ENCODE measurements at places on chromosomes 11 and 22.

DNA sequence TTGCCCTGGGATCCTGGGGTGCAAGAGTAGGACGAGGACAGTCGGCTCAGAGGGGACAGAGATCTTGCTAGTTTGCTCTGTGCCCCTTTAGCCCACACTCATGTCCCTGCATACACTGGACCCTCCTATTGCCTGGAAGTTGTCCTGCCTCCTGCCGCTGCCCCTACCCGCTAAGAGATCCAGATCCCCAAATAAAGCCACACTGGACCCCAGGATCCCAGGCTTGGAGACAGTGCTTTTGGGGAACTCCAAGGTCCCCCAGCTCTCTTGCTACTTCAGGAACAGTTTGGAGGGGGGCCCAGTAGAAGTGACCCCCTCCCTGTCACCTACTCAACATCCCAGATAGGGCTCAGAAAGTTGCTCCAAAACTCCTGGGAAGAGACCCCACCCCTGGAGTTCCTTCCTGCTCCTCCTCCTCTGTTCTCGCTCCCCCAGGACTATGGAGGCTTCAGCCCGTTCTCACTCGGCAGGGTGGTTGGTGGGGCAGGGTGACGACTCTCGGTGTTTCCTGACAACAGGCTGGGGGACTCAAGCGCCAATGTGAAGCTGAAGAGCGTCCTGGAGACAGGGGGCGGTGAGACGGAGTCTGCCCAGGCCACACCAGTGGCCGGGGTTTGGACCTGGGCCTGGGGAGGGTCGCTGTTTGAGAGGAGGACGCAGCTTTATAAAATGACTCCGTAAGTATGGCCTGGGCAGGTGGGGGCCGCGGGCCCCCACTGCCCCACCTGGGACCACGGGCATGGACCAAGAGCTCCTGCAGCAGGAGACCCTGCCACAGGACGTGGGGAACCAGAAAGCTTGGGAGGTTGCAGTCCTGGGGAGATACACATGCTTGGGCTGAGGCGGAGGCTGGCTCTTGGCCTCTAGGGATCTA lies 19.2 kb upstream of the TUB start:
- no peak for DNase-seq

DNA sequence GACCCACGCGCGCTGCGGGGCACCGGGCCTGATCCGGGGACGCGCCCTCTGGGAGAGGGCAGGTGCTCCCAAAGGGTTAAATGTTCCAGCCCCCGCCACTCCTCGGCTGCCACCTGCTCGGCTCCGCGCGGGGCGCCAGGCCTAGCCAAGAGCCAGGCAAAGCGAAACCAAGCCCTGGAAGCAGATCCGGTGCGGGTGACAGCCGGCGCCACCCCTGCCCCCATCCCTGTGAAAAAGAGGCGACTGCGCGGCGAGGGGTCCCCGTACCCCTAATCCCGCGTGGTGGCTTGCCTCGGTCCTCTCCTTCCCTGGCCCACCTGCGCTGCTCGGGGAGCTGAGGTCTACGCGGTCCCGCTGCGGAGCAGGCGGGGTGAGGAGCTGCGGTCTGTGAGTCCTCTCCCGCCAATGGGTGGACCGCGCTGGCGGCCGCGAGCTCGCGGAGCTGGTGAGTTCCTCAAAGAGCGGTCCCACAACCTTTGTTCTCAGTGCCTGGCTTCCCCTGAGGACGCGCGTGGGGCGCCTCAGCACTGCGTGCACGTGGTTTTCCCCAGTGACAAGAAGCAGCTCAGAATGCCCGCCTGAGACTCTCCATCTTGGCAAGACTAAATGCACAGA lies at the start of gene ME3:
TSS of gene ME3 (minus strand) at position 610 of the 615 bp plus-strand sequence.
- peak; percentile 74 for DNase-seq

DNA sequence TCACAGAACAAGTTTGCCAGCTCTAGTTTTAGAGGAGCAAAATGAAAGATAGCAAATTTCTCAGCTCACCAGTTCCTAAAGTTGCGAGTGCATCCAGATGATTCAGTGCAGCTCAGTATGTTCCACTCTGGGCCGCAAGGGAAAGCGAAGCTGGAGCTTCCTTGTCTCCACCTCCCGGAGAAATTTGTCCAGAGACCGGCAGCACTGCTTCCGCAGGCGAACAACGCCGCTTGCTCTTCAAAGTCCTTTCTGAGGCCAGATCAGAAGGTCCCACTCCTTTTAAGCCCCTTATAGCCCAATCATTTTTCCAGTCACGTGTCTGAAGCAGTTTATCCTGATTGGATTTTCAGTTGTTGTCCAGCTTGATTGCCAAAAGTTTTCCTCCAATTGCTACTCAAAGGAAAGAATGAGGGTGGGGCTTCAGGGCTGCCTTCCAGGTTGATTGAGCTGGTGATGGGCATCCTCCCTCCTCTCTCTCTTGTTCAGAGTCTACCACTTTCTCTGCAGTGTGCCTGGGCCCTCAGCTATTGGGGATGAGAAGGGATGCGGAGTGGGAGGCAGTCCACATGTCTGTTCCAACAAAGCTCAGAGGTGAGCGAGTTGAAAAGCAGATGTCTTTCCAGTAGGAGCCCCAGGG lies at the start of gene ZNF280A:
TSS of gene ZNF280A (minus strand) at position 251 of the 637 bp plus-strand sequence. CDS start 4,640 bp downstream, outside the sequence.
- DNase-seq = no peak

DNA sequence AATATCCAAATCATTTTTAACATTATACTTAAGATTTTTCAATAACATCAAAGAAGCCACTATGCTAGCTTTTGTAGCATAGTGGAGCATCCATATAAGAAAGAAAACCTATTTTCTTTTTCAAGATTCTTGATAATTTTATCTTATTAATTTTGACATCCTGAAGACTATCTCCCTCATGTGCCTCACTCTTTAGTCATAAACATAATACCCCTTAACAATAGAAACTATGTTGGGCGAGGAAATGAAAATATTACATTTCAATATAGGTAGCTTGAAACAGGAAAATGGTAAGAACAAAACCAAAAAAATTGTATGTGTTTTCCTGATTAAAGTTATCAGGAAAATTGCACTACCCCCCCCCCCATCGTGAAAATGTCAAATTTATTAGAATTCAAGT lies 40.1 kb downstream of the ELMOD1 start:
- DNase-seq = no peak

GRCh38 chr11:10414181-10414580 lies 40.9 kb upstream of the AMPD3 start:
- no peak for DNase-seq

GRCh38 chr11:5700421-5701054 lies 10.9 kb downstream of the TRIM22 start:
- DNase-seq = no peak

- no peak for DNase-seq
Measured at GRCh38 chr22:19625331-19626041, 88.8 kb upstream of the SEPTIN5 start.

DNA sequence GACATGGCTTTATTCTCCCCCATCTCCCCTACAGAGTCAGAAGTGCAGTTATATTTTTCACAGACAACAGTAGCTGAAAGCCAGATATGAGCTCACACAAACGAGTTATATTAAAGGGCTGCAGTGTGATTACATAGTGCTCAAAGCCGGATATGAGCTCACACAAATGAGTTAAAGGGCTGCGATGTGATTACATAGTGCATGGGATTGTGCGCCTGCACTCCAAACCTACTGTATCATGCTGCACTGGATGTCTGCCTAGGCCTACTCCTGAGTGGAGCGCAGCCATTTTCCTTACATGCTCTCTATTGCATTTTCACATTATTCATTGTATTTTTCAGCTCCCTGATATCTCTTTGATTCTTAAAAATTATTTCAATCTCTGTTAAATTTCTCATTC lies 414.6 kb upstream of the LARGE1 start:
- DNase-seq = no peak

DNA sequence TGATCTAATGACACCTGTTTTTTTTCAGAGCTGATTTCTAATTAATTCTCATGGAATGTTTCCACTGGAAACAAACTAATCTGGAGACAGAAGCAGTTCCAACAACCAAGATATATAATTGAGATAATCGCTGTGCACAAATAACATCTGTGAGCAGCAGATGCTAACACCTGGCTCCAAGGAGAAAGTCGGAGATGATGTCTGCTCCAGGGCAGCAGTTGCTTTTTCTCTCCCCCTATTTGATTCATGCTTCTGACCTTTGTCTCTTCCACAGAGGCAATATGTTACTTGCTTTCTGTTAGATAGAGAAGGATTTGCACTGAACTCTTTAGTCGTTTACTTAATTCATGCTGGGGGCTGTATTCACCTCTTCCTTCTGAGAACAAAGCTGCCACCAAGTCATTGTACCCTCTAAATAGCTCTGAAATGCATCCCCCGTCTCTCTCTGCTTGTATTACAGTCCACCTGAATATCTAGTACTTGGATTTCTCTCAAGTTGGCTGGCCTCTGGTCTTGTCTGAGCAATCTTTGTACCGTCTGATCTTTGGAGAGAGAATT lies 187.4 kb downstream of the MYO18B start:
- DNase-seq = no peak

DNA sequence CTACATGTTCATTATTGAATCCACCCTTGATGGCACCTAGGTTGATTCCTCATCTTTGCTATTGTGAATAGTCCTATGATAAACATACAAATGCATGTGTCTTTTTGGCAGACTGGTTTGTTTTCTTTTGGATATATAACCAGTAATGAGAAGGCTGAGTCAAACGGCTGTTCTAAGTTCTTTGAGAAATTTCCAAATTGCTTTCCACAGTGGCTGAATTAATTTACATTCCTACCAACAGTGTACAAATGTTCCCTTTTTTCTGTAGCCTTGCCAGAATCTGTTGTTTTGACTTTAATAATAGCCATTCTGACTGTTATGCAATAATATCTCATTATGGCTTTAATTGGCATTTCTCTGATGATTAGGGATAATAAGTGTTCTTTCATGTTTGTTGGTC lies 184.9 kb downstream of the CASP12 start:
- DNase-seq = no peak

- DNase-seq = no peak
Measured at GRCh38 chr22:31923747-31924146, 20.6 kb upstream of the YWHAH start.

GRCh38 chr22:24696551-24697001 lies 77.9 kb downstream of the PIWIL3 start:
- no peak for DNase-seq

GRCh38 chr11:4050138-4050537 lies 44.5 kb upstream of the RRM1 start:
- DNase-seq = no peak

DNA sequence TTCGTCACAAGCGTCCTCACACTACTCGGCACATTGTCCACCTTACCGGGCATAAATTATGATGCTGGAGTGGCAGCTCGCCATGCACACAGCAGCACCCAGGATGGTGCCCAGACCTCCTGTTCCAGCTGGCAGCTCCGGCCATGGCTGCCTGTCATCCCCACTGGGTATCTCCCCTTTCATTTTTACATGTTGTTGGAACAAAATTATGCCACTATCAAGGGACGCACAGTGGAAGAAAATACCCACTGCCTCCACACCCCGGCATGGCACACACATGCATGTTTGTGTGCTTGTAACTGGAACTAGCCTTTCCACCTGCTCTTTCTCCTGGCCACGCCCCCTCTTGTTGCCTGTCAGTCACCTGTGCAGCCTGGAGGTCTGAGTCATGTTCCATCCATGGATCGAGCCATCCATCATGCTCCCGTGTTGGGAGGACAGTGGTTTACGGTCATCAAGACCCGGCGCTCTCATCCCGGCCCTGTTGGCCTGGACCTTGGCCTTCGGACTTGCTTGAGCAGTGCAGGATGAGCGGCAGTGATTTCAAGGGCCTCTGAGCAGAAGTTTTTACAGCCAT lies 1069.6 kb downstream of the BRD1 start:
- peak; percentile 60 for DNase-seq

GRCh38 chr11:68904248-68904847 lies 657 bp downstream of the IGHMBP2 start:
- no peak for DNase-seq

GRCh38 chr22:38246692-38247091 lies 26.1 kb downstream of the TMEM184B start:
- DNase-seq = no peak

DNA sequence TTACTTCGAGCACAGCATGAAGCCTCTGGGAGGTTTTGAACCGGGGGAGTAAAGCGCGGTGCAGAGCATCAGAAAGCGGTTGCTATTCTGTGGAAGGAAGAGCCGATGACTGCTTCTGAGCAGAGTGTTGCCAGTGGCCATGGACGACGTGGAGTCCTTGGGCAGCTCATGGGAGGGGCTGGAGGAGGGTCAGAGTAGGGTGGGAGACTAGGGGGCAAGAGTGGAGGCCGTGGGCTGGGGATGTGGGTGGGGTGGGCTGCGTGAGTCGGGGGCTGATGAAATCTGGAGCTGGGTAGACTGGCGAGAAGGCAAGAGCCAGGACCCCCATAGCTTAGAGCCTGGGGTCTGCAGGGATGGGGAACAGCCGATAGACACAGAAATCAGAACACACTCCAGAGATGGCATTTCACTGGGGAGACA lies 40.2 kb downstream of the TBC1D22A start:
- DNase-seq = no peak

DNA sequence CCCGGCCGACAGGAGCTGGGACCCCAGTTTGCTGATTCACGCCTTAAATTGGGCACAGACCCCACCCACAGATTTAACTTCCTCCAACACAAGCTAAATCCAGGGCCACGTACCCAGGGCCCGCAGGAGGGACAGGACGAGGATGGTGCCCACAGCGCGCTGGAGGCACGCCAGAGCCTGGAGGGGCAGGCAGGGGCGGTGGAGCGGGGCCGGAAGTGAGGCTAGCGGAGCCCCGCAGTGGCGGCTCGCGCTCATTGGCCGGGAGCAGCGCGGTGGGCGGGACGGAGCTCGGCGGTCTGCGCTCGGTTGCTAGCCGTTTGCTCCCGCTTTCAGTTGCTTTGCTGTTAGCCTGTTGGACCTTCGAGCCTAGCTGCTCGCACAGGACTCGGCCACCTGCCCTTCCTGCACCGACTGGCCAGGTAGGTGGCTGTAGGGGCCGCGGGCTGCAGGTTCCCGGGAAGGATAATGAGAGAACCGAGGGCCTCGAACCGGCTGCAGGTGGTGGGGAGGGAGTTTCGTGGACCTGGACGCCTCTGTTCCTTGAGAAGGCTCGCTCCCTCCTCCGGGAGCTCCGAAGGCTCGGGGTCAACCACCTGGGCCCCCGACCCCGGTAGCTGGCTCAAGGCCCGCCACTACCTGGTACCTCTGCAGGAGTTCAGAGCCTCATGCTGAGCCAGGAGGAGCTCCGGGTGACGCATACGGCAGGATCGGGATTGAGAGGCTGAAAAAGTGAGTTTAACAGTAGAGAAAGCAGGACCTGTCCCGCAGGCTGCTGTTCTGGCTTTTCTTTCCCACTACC lies at the start of gene CCDC134:
TSS of gene CCDC134 (plus strand) at position 332 of the 799 bp plus-strand sequence. CDS start 8,212 bp downstream, outside the sequence.
- DNase-seq = peak; percentile 93

- no peak for DNase-seq
Measured at GRCh38 chr11:78856211-78856610, 281.5 kb upstream of the NARS2 start.

- DNase-seq = no peak
Measured at GRCh38 chr22:18032455-18033101, 8.2 kb upstream of the MICAL3 start.

- DNase-seq = no peak
Measured at GRCh38 chr22:33111491-33111890, 53.3 kb upstream of the SYN3 start.

GRCh38 chr11:106997227-106997626 lies 21.0 kb downstream of the GUCY1A2 start:
- DNase-seq = no peak

- DNase-seq = no peak
Measured at GRCh38 chr11:89065066-89065465, 716 bp downstream of the GRM5 start.

Measured in type B pancreatic cell (in vitro differentiated cells).